Thymus (tissue), 14 donors: ENCODE measurements at places on chromosomes 3 and 15. TPM values are rescaled to one million over a fixed set of nuclear protein-coding genes. Genes with fewer than 3 reads are reported as not detected.

CSPG5 gene
- 0.09 TPM for total RNA-seq

FAM3D gene
- total RNA-seq = 0.14 TPM

PIGB gene
- total RNA-seq = 13.7 TPM

FSIP1 gene
- 0.76 TPM for total RNA-seq

ZMYND10 gene
- total RNA-seq = 0.66 TPM

GOLGA8S gene
- total RNA-seq = 0.05 TPM

TMEM108 gene
- total RNA-seq = 0.33 TPM

SLC51A gene
- 0.66 TPM for total RNA-seq

DPPA4 gene
- 13.6 TPM for total RNA-seq
